Esophagus mucosa (tissue), 1 donor: ENCODE measurements at places on chromosomes 6 and 20. TPM values are rescaled to one million over a fixed set of nuclear protein-coding genes. Genes with fewer than 3 reads are reported as not detected.

The GTF3C6 gene
- total RNA-seq: 71.8 TPM

The SNX3 gene
- 107 TPM for total RNA-seq

The MTO1 gene
- total RNA-seq: 18.5 TPM

The PLG gene
- 0.12 TPM for total RNA-seq

The SIRPB2 gene
- 1.0 TPM for total RNA-seq

The TRIM31 gene
- 0.20 TPM for total RNA-seq

The MOXD1 gene
- 31.4 TPM for total RNA-seq

The GRM1 gene
- total RNA-seq: not detected

The PFDN4 gene
- 19.0 TPM for total RNA-seq

The PTPRT gene
- 0.08 TPM for total RNA-seq

The BPIFA2 gene
- total RNA-seq: not detected

The C2 gene
- 2.9 TPM for total RNA-seq

The DEF6 gene
- 27.3 TPM for total RNA-seq

The ZNF337 gene
- 5.7 TPM for total RNA-seq

The RAMACL gene
- total RNA-seq: 0.88 TPM

The SPATA25 gene
- 0.76 TPM for total RNA-seq

The SMLR1 gene
- not detected for total RNA-seq

The OR2H2 gene
- not detected for total RNA-seq

The BPIFB1 gene
- 8.3 TPM for total RNA-seq

The PACSIN1 gene
- total RNA-seq: not detected

The CST7 gene
- total RNA-seq: 0.32 TPM

The STMND1 gene
- total RNA-seq: not detected

The ENPP5 gene
- 0.44 TPM for total RNA-seq

The KLC4 gene
- total RNA-seq: 7.5 TPM

The PBOV1 gene
- total RNA-seq: not detected

The ANGPT4 gene
- total RNA-seq: 0.08 TPM

The DOK5 gene
- 0.12 TPM for total RNA-seq

The BPIFB2 gene
- total RNA-seq: 2.0 TPM

The NELFE gene
- total RNA-seq: 57.7 TPM

The CDS2 gene
- 24.5 TPM for total RNA-seq

The TCF21 gene
- total RNA-seq: 0.72 TPM

The TREM2 gene
- total RNA-seq: 1.7 TPM

The UTRN gene
- 44.0 TPM for total RNA-seq

The HTR1E gene
- total RNA-seq: not detected

The BTN2A1 gene
- 8.1 TPM for total RNA-seq

The ADTRP gene
- 0.72 TPM for total RNA-seq

The SPATS1 gene
- total RNA-seq: not detected

The DEFB125 gene
- not detected for total RNA-seq

The CCN2 gene
- total RNA-seq: 1.8 TPM

The CFAP61 gene
- not detected for total RNA-seq

The PKHD1 gene
- total RNA-seq: 0.04 TPM

The GINM1 gene
- total RNA-seq: 19.4 TPM

The HDGFL1 gene
- not detected for total RNA-seq

The SIRPB1 gene
- total RNA-seq: 3.5 TPM

The HCRTR2 gene
- not detected for total RNA-seq

The IRAK1BP1 gene
- total RNA-seq: 2.7 TPM

The ULBP1 gene
- 1.2 TPM for total RNA-seq

The CRISP2 gene
- total RNA-seq: not detected

The LY6G6C gene
- total RNA-seq: 10.8 TPM

The HTR1B gene
- total RNA-seq: 0.08 TPM

The CASS4 gene
- 0.28 TPM for total RNA-seq

The ISM1 gene
- 1.7 TPM for total RNA-seq

The IPCEF1 gene
- 1.8 TPM for total RNA-seq

The MYL9 gene
- total RNA-seq: 28.8 TPM

The OOEP gene
- total RNA-seq: 0.36 TPM

The SALL4 gene
- total RNA-seq: 0.44 TPM

The C20orf141 gene
- not detected for total RNA-seq

The CST4 gene
- total RNA-seq: not detected

The ABCC10 gene
- 18.3 TPM for total RNA-seq
